ENCODE measurements at places on chromosomes 1 and 21.

GRCh38 chr1:181448461-181448860 lies 34.9 kb upstream of the CACNA1E start:
- no peak for DNase-seq

- no peak for DNase-seq
Observed at GRCh38 chr1:29706936-29707335, 470.6 kb downstream of the PTPRU start.

DNA sequence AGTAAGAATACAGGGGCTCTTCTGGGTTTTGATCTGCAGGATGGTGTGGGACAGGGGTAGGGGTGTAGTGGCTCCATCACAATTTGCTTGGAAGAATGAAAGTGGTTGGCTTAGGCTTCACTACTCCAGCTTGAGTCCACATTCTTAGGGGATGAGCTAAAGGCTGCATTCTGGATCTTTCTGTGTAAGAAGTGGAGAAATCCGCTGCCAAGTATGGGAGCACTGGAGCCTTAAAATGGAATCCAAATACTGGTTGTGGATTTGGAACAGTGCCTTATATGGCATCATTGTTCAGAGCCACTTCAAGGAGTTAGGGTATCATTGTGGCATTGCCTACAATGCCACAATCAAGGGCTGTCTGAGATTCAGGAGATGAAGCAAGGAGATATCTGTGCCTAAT lies 187.1 kb downstream of the LMO4 start:
- DNase-seq = no peak

- peak; percentile 67 for DNase-seq
Observed at GRCh38 chr1:85109475-85109874, 61.2 kb upstream of the MCOLN3 start.

- no peak for DNase-seq
Observed at GRCh38 chr1:156012051-156012817, 8.5 kb downstream of the SSR2 start.

Data from HT-29 (cell line).